ENCODE measurements at places on chromosomes 2 and 18.

- DNase-seq: no peak
Measured at GRCh38 chr2:27655155-27655951, 8.1 kb downstream of the SUPT7L start.

DNA sequence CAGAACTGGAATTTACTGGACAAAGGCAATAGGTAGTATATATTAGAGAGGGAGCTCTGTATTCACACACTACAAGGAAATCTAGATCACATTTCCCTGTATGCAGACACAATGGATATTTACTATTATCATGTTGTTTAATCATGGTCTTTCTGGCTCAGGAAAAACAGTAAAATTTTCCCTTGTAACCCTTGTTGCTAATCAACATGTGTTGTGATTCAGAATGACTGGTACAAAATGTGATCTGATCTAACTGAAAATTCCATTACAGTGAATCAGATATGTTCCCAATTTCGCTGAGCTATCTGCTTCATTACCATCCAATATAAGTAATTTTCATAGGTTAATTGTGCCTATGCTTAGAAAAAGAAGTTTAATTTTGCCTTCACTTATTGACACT is 1109.7 kb downstream of the LRP1B start:
- DNase-seq: no peak

DNA sequence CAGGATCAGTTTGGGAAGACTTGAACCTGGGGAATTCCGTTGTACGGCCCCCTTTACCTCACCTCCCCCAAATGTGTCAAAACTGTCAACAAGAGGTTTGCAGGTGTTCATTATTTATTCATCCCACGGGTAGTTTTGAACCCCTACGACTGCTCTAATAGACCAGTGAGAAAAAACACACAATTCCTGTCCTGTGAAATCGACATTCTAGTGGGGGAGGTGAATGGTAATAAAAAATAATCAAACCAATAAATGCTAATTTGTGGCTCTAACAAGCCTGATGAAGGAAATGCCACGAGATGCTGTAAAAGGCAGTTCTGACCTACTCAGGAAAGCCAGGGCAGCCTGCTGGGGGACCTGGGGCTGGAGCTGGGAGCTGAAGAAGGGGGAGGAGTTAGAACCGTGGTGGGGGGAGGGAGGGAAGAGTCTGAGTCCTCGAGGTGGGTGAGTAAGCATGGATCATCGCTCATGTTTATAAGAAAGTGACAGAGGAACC is 463 bp upstream of the DNAJB2 start:
- DNase-seq: no peak

DNA sequence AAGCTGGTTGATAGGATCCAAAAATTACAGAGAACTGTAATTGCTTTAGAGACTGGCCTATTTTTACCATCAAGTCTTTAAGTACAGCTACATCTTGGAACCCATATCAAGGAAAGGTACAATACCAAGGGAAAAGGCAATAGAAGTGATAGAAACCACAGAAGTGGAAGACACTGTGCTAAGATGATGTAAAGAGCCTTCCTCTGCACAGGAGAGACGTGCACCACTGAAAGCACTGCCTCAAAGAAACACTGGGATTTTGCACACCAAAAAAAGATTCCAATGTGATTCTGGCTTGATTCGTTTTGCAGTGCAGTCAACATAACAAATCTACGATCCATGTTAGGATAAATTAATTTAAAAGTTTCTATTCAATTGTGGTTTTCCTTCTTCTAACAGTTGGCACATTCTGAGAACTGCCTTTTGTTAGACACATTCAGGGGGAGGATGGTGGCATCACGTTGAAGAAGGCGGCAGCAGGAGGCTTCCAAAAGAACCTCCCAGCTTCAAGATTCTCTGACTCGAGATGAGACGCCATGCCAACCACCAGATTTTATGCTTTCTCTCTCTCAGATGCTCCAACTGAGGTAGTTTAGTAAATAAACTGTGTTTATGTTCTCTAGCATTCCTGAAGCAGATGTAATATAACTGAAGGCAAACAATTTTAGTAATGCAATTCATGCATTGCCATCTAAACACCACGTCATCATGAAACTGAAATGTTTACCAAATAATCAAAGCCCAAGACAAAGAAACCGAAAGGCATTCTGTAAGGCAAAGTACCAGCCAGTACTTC is 102.9 kb downstream of the BCL2 start:
- DNase-seq: no peak

DNA sequence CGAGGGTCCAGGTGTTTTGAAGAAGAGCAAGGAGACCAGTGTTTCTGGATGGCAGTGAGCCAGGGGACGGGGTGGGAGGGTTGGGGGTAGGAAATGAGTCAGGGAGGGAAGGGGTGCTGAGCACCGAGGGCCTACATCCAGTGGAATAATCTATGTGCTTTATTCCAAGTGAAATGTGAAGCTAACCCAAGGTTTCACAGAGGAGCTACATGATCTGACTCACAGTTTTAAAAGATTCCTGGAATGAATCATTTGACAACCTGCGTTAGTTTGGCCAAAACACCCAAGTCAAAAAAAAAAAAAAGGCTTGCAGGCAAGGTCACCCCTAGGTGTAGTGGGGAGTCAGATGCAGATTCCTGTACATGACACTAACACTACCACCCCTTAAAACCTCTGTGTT is 419.7 kb upstream of the MEX3C start:
- DNase-seq: no peak

- no peak for DNase-seq
Measured at GRCh38 chr2:124018890-124019289, 6.2 kb upstream of the CNTNAP5 start.

DNA sequence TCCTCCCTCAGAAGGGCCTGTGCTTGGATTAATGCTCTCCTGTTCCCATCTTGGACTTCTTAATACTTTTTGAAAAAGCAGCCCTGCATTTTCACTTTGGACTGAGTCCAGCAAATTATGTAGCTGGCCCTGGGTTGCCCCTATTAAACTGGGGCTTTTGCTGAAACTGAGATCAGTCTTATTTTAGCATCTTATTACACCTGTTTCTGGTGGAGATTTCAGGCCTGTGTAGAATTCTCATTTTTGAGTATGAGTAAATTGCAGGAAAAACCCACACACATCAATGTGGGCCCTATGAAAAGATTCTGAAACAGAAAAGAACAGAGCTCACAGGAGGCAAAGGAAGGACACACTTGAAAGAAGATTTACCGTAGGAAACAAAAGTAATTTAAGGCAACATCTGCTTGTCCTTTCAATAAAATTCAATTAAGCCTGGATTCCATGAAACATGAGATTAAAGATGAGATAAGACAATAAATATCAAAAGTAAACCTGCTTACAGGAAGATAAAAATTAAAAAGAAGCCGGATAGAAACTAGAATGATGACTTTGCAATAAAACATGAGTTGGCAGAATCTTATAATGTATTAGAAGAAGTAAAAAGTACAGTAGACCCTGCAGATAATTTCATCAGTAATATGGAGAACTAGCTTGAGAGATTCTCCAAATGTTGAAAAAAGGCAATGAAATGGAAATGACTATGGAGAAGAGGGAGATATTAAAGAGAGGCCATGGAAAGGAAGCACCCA is 90.7 kb upstream of the GCFC2 start:
- no peak for DNase-seq

DNA sequence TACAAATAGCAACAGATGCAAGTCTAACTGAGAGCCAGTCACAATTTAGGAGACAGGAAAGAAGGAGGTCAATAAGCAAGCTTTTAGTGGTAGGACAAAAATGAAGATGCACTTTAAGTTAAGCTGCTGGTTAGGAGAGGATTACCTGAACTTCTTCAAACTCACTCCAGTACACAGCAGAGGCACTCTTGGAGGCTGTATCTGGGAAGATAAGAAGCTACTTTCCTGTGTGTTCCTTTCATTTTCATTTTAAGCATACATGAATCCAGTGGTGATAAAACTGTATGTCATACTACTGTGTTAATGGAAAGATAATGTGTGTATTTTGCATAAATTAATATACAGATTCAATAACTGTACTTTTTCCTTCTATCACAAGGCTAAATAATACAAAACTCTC is 49.6 kb downstream of the HYCC2 start:
- no peak for DNase-seq

DNA sequence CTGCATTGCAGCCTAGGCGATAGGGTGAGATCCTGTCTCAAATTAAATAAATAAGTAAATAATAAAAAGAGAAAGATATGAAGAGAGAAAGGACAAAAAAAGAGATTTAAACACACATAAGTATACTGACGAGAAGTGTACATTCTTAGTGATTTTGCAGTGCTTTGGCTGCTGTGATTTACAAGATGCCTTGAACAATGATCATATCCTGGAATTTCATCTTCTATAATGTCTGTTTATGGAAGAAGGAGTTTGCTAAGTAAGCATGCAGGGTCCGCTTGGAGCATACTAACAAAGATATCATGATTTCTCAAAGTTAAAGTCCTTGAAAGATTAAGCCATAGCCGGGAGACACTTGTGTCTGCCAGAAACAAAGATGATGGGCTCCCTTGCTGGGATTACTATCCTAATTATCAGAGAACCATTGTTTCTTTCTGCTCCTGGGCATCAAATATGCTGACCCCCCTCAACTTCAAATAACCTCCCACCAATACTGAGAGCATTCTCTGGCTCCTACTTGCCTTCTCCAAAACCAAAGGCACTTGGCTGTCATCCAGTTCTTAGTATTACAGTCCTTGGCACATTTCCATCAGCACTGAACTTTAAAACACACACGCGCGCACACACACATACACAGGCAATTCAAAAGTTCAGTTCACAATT is 47.5 kb upstream of the STAM2 start:
- no peak for DNase-seq

DNA sequence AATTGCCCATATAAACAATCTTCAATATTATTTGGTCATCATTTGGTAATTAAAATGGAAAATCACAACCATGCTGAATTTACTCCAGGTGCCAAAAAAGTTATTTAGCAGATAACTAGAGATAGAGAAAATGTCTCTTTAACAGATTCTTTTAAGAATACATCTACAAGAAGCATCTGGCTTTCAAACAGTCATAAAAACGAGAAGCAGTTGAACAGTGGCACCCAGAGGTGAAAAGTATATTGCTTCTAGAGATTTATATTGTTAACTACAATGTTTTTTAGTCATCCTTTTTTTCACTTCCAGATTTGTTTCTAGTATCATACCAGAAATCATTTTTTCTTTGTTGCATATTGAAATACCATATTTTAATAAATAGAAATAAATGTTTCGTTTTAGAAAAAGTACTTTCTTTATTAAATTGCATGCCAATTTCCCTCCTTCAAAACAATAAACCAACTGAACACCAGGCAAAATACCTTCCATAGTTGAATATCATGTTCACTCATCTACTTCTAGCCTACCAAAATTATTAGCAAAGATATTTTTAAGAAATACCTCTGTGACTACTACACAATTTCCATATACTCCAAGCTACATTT is 65.4 kb upstream of the HNRNPA3 start:
- no peak for DNase-seq

DNA sequence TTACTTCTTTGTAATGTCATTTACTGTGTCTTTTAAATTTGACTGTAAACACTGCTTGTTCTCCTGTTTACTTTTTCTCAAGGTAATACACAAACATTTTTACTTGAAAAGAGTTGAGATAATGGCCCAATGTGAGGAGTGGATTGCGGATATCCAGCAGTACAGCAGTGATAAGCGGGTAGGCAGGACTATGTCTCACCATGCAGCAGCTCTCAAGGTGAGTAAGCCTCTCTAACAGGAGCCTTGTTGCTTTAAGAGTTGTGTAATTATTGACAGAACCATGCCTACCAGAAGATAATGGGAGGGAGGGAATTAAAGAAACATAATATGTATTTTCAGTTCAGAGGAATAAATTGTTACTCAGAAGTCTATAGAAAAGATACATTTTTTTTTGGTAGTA is 16.5 kb upstream of the TTC27 start:
- no peak for DNase-seq
